ENCODE measurements at places on chromosomes 5 and 9.
A peak's percentile ranks its signal among the peaks of the same experiment; 100 is the strongest.

DNA sequence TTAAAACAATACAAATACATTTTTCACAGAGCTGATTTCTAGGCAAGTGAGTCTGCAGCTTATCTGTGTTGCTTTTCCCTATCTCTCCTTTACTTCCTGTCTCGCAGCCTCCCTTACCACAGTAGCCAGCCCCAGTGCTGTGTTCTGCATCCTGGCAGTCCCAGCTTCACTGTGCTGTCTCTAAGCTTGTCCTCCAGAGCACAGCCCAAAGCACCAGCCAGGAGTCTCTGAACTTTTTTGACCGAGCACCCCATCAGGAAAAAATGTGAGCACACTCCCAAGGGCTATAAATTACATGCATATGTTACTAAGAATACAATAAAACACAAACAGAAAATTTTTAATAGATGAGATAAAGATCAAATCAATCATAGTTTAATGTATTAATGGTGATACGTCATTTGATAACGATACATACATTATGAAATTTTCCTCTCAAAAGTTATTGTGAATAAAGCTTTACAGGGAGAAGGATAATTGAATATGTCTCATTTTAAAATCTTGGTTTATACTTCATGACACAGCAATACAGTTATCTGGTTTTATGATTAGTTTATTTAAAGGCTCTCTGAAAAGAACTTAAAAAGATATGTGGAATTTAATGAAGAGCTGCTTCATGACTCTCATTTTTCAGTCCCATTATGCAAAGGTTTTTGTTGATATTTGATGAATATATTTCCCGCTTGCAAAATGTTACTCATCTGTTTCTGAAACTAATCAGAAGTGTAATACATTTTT is 7.3 kb upstream of the RHOBTB3 start:
- peak overlapping the region; percentile 68 for H3K27ac ChIP-seq
- no peaks in the 10 kb centered on the region for H3K27me3 ChIP-seq
- peaks cover 68% of the 10 kb centered on the region for H3K4me1 ChIP-seq
- no peaks in the 10 kb centered on the region for H3K36me3 ChIP-seq
- peak; percentile 52 for DNase-seq
- H3K4me3 ChIP-seq = no peak overlapping the region

- H3K27ac ChIP-seq = no peak overlapping the region
- H3K4me3 ChIP-seq = no peak overlapping the region
- H3K4me1 ChIP-seq = no peaks in the 10 kb centered on the region
- H3K36me3 ChIP-seq = no peaks in the 10 kb centered on the region
- no peaks in the 10 kb centered on the region for H3K27me3 ChIP-seq
Measured at GRCh38 chr9:137918331-137919094, 40.9 kb downstream of the CACNA1B start.

DNA sequence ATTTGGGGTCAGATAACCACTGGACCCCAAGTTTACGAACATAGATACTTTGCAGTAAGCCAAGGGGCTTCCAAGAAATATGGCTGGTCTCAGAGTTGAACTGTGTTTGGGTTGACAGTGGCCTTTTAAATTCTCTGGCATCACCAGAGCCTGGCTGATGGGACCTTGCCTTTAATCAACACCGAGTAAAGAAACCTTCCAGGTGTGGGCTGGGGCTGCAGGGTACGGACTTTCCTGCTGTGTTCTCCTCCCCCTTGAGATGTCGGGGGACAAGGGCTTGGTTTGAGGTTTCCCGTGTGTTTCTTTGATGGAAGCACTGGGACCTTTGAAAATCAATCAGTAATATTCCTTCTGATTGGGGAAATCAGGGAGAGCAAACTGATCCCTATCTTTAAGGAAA is 140.1 kb downstream of the MTX3 start:
- no peak overlapping the region for H3K27ac ChIP-seq
- H3K36me3 ChIP-seq = no peaks in the 10 kb centered on the region
- H3K4me1 ChIP-seq = peaks cover 11% of the 10 kb centered on the region

- no peak for DNase-seq
- no peaks in the 10 kb centered on the region for H3K36me3 ChIP-seq
- no peaks in the 10 kb centered on the region for H3K27me3 ChIP-seq
Measured at GRCh38 chr9:23581931-23582330, 244.1 kb downstream of the ELAVL2 start.
